Stimulated activated CD4-positive, alpha-beta T cell treated with anti-CD3 and anti-CD28 coated beads, Interleukin-15, amount 100 ng/mL, for 1 hour (primary cell): ENCODE measurements at places on chromosomes 1 and 21.
A peak's percentile ranks its signal among the peaks of the same experiment; 100 is the strongest.

DNA sequence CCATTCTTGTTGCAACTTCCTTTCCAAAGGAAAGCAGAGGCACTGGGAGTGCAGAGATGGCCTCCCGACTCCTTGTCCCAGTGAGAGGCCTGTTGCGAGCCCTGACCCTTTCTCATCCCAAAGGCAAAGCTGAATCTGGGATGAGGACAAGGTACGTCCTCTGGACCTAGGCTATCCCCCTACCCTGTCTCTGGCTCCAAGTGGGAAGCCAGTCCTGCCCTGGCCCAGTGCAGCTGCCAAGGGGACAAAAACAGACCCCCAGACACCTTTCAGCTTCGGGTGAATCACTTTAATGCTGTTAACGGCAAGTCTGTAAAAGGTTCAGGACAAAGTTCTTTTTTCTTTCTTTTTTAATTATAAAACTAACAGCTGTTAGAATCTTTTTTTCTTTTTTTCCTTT lies 2.5 kb downstream of the TSSK3 start:
- no peak for DNase-seq

DNA sequence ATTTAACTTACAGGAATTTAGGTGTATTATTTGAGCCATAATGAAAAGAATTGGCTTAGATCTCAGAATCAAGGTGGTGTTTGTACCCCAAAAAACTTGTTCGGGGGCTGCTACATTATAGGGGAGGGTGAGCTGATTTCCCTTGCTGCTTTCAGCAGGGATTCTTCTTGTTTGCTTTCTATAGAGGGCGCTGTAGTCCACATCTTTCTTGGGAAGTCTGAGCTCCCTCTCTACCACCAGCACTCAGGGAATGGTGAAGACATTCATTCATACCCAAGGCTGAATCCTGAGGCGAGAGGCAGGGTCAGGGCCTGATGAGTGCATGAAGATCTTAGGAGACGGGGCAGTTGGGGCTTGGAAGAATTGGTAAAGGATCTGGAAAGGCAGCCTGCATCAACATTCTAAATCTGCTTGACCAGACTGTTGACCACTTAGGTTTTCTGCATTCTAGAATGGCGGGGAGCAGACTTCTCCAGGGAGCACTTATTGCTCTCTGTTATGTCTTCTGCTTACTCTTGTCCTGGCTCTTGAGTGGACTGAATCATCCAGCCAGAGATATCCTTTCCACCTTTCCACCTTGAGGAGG lies 18.9 kb downstream of the SPATA46 start:
- no peak for DNase-seq

GRCh38 chr1:247324923-247325322 lies 6.7 kb downstream of the ZNF496 start:
- no peak for DNase-seq

DNA sequence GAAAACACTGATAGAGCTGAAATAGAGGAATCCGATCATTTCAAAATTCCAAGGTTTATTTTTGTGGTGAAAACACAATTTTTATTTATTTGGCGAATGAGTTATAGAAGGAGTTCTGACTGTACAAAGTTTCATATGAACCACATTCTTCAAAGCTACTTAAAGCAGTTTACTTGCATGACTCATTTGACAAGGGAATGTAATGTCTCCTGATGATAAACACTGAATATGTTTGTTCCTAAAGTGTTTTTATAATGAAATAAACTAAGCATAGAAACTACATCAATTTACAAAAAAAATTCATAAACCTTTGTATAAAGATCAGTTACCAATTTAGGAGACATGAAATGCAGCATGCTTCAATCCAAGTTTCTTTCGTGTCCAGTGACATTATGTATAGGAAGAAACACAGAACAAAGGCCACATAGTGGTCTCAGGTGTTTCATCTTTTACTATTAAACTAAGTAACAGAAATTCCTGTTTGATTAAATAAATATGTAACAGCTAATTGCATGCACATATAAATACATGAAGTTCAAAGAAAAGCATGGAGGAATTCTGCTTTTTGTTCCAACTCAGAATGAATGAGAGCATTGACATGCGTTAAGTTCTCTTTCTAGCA lies 2.5 kb downstream of the PRKACB start:
- no peak for DNase-seq

DNA sequence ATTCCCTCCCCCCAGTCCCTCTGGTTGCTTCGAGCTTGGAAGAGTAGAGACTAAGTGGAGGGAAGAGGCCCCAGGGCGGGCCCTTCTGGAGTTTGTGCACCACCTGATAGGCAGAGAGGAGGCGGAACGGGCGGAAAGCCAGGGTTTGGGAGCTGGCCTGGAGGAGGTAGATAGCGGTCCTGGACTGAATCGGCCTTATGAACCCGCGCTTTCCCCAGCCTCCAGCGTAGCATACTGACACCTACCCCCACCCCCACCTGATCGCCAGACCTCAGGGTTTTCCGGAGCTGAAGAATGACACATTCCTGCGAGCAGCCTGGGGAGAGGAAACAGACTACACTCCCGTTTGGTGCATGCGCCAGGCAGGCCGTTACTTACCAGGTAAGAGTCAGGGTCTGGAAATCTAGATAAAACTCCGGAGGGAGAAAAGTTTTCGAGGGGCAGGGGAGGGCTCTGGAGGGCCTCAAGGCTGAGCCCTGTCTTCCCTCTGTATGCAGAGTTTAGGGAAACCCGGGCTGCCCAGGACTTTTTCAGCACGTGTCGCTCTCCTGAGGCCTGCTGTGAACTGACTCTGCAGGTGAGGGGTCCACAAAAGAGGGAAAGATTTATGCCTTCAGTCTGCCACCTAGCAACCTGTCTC lies 705 bp downstream of the UROD start:
- DNase-seq, result peak; percentile 23

- no peak for DNase-seq
These were observed 285.7 kb upstream of the SGIP1 start for GRCh38 chr1:66248257-66248656.

- DNase-seq, result no peak
These were observed 35.5 kb upstream of the ASB17 start for GRCh38 chr1:75967719-75968118.

DNA sequence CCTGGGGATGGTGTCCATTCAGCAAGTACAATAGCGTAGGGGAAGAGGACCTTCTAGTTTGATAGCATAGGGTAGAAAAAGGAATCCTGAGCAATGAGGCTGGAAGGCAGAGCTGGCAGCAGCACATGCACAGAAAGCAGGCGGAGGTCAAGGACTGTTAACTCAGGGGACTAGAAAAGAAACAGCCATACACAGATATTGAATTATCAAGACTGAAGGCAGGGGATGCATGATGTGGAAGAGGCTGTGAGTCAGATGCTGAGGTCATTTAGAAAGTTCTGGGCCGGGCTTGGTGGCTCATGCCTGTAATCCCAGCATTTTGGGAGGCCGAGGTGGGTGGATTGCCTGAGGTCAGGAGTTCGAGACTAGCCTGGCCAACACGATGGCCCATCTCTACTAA lies 65.6 kb downstream of the OPTC start:
- DNase-seq, result no peak

- DNase-seq, result no peak
These were observed 56.9 kb downstream of the LRRC8D start for GRCh38 chr1:89877756-89878155.

DNA sequence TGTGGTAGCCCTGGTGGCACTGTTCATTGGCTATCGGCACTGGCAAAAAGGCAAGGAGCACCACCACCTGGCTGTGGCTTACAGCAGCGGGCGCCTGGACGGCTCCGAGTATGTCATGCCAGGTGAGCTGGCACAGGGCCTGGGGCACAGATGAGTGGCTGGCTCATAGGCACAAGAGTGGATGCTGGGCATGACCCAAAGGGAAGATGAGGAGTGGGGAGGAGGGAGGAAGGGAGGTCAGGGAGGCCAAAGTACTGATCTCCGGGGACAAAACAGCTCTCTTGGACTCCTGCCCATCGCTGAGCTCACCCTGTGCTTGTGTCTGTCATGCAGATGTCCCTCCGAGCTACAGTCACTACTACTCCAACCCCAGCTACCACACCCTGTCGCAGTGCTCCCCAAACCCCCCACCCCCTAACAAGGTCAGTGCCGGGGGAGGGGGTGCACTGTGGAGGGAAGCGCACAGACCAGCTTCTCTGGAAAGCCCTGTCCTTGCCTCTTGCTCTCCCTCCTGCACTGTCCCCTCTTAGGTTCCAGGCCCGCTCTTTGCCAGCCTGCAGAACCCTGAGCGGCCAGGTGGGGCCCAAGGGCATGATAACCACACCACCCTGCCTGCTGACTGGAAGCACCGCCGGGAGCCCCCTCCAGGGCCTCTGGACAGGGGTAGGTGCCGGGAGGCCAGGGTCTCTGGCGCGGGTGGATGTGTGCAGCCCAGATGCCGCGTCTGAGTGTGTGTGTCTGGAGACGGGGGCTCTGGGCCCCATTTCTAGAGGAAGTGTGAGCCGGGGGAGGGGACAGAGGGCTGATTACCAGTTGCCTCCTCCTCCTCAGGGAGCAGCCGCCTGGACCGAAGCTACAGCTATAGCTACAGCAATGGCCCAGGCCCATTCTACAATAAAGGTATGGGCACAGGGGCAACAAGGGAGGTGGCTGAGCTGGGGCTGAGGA lies 7.3 kb upstream of the LRRC71 start:
- DNase-seq, result no peak

DNA sequence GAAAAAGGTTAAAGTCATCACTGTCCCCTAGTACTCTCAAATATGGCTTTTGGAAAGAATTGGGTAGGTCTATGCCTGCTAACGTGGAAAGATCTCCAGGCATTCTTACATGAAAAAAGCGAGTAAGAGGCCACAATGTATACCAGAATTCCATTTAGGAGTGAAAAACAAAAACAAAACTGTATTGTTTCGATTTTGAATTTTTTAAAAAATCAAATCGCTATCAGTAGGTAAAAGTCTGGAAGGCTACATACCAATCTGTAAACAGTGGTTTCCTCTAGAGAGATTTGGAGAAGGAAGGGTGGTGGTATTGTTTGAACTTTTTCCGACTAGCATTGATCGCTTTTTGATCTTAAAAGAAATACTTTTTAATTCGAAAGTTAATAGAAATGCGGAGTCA lies 55.9 kb downstream of the RRAGC start:
- DNase-seq, result no peak

- DNase-seq, result no peak
These were observed 95.6 kb downstream of the OLFML2B start for GRCh38 chr1:161928056-161928455.

DNA sequence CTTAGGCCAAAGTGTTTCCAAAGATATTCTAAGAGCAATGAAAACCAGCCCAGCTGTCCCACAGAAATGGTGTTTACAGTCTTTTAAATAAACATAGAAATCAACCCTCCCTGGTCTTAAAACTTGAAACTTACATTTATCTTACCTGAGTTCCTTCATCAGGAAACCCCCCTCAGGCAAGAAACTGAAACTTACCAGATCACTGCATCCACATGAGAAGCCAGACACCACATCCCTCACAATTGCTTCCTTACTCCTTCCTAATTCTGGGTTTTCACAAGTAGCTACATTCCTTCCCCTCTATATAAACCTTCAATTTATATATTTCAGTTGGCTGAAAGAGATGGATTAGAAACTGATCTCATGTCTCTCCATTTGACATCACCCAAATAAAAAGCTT lies 563.0 kb upstream of the CHRM3 start:
- DNase-seq, result no peak

DNA sequence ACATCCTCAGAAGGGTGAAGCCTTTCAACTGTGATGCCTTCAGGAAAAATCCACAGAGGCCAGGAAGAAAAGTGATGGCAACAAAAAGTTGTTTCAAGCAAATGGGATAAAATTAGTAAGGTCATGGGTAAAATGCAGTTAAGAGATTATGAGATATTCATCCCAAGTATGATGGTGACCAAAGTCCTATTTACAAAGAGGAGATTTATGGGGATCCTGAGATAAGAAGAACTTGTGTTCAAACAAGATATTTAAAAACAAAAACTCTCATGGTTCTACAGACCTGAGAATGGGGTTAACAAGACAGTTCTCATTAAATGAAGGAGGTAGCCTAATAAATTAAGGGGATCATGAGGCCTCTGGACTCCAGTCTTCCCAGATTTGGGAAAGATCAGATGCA lies 184.4 kb downstream of the FCRL5 start:
- no peak for DNase-seq

DNA sequence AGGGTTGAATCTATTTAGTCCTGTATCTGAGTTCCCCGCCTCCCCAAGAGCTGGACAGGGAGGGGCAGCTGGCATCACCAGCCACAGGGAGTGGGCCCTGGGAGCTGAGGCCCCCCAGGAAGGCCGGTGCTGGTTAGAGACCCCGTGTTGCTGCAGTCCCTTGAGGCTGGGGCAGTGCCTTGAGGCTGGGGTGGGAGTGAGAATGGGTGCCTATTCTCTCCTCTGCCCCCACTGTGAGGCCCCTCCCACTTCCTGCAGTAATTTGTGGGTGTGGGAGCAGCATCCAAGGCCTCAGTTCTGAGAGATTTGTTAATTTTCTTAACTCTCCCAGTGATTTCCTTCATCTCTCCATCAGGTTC lies 2.5 kb upstream of the TRAPPC3 start:
- DNase-seq, result no peak

DNA sequence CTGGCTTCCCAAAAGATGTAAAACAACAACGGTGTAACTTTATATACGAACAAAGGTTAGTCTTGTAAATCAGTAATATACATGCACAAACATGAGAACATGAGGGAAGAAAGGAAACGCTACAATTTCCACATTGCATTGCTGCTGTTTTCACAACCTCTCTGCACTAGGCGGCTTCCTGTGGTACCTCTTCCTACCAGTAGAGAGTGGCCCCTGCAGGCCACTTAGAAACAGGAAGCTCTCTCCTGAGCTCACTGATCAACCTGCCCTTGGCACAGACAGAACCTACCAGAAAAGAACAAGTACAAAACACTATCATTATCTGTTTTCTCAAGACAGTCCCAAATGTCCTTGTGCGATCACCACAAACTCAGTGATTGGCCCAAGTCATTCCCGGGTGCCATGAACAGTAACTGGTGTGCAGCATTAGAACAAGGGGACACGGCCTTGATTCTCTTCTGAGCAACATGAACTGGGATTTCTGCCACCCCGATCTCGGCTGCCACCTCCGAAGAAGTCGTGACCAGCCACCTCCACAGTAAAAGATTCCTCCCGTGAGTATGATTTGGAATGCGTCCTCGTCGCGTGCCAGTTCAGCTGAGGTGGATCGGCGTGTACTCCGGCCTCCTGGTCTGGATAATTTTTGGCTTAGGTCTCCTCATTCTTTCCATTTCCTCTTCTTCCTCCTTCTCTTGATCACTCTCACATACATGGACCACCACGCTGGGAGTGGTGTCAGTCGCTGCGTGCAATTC lies 5.7 kb upstream of the KCNE1 start:
- no peak for DNase-seq

- no peak for DNase-seq
These were observed 12.4 kb upstream of the RPS6KA1 start for GRCh38 chr1:26516987-26517765.

DNA sequence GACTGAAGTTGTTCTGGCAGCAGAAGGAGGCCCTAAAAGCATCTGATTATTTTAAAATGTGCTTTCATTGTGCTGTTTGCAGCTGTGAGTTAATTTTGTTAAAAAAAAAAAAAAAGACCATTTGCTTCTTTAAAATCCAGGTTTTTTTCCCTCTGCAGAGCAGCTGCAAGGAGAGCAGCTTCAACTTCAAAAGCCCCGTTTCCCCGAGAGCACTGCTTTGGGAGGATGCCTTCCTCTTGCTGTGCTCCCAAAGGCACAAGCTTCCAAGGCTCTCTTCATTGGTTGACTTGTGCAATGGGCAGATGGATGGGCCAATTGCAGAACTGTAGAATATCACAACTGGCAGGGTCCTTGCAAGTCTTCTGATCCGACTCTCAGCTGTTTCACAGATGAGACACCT lies 459.2 kb upstream of the PKN2 start:
- no peak for DNase-seq

GRCh38 chr1:24189528-24189927 lies 2.4 kb upstream of the IFNLR1 start:
- no peak for DNase-seq
